ENCODE measurements at places on chromosomes 2 and 18. TPM values are rescaled to one million over a fixed set of nuclear protein-coding genes. Genes with fewer than 3 reads are reported as not detected.

The CHRND gene
- not detected for total RNA-seq

The DCDC2C gene
- total RNA-seq = not detected

The VAMP5 gene
- total RNA-seq = 18.4 TPM

DNA sequence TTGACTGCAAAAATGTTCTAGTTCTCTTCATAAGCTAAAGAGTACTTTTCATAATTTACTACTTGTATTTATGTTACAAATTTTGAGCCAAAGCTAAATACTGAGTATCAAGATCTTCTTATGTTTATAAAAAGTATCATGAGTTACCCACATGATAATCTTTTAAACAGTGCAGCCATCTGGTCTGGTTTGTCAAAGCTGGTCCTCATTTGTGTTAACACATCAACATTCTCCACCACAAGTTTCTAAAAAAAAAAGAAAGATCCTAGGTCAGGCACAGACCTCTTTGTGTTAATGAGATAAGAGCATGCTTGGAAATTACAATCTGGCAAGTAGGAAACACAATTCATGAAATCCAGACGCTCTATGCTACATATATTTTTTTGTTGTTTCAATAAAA lies 75.5 kb upstream of the FRZB start:
- no peaks in the 10 kb centered on the region for H3K4me1 ChIP-seq
- no peak overlapping the region for H3K4me3 ChIP-seq
- H3K27me3 ChIP-seq = no peaks in the 10 kb centered on the region
- H3K27ac ChIP-seq = no peak overlapping the region

DNA sequence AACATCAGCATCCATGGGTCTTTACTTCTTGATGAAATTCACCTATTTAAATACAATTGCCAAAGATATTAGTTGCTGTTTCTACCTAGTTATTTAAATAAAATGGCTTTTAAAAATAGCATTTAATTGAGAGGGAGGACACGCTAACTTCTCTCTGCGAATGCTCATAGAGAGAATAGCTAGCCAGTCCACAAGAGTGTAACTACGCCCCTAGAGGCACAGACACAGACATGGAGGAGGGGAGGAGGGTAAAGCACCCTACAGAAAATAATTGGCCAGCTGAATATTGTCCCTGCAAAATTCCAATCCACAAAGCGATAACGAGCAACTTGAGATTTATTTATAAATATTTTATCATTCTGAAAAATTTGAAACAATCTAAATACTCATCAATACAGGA lies 97.0 kb upstream of the PAPOLG start:
- H3K27ac ChIP-seq = no peak overlapping the region
- no peak overlapping the region for H3K4me3 ChIP-seq
- peaks cover 4% of the 10 kb centered on the region for H3K27me3 ChIP-seq
- no peaks in the 10 kb centered on the region for H3K36me3 ChIP-seq

Measured in activated naive CD4-positive, alpha-beta T cell treated with anti-CD3 and anti-CD28 coated beads for 36 hours (primary cell).